CD4-positive, alpha-beta T cell treated with Interleukin-6 at 100 ng/mL for 8 hours (primary cell): ENCODE measurements at places on chromosomes 5 and 9.

DNA sequence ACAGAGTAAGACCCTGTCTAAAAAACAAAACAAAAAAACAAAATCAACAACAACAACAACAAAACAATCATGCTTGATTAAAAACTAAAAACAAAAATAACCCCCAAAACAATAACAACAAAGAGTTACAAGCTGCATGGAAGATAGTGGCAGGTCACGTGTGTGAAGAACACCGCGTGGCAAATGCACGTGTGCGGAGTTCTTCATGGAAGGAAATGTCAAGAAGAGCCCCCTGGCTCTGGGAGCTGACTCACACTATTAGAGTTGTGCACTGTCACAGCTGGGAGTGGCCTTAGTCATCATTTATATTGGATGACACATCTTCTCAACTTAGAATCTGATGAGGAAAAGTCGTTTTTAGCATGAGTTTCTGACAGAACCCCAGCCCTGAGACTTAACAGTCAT, 110.5 kb downstream of the JMY start:
- no peak for DNase-seq

DNA sequence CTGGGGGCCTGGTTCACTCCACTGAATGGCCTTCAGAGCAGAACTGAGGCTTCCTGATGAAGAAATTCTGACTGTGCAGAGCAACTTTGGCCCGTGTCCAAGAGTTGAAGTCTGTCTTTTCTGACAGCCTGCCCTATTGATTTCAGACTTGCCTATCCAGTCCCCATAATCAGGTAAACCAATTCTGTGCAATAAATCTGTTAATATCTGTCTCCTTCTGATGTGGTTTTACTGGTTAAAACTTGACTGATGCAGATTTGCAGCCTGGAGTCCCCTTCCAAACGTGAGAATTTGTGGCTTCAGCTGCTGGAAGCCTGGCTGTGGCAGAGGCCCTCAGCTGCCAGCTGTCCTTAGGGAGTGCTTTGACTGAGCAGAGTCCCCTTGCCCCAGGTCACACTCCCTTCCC, 283.9 kb upstream of the ANKRD55 start:
- peak; percentile 30 for DNase-seq

GRCh38 chr9:82781921-82782392, 281.0 kb downstream of the RASEF start:
- DNase-seq, result no peak

- peak; percentile 38 for DNase-seq
Observed at GRCh38 chr5:74865804-74866595, at the start of gene FAM169A. TSS of gene FAM169A (minus strand) at chr5:74866387. CDS start at chr5:74841676, 24,711 bp downstream.

DNA sequence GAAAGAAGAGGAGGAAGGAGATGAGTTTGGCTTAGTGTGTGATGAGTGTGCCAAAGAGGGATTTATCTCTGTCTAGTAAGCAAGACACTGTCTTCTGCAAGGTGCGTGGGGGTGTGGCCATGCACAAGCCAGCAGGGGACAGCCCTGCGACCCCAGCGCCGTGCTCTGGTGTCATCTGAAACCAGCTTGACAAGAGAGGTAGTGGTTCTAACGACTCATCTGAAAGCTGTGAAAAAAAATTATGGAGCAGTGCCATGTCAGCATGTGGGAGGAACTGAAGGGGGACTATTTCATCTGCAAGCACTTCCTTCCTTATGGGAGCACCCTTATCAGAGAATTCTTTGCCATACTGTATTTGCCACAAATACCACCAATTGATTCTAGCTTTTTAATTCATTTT, 398.6 kb downstream of the PSAT1 start:
- no peak for DNase-seq

DNA sequence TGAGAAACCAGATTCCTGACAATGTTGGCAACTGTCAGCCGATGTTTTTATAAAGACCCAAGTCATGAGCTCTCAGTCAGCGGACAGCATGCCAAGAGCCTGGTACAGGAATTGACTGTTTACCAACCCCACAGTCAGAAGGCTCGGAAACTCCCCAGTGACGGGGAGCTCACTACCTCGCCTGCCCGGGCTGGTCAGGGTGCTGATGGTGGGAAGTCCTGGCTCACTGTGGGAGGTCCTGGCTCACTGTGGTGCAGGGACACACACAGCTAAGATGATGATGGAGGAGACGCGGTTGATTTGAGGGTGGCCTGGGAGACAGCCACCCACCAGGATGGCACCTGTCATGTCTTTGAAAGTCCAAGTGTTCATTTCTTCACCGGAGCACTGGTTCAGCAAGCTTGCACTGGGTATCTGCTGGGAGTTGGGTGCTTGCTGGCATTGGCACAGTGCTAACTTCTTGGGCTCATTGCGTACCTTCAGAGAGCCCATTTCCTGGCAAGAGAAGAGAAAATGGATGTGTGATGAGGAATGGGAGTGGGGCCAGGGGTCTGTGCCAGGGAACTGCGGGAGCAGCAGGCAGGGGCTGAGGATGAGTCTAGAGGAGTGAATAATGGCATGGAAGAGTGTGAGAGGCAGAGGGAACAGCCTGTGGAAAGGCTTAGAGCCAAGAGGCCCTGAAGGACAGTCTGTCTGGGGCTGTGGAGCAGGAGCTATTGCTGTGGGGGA, 15.3 kb downstream of the ASS1 start:
- DNase-seq, result no peak

GRCh38 chr9:124133727-124134126, 122.2 kb downstream of the LHX2 start:
- DNase-seq, result no peak

DNA sequence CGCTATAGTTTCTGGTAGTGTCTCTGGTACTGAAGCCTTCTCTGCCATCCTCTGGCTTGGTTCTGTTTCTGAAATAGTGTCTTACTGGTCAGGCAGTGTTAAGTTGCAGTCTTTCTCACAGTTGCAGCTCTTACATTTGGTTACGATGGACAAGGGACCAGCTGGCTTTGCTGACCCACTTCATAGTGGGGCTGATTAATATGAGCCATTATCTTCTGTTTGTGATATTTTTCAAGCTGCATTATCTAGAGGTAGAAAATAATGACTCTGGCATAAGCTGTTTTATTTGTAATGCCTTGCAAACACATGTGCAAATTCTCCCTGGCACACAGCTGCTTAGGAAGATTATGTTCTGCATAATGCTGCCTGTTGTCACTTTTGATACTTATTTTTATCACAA, 199.1 kb downstream of the KDM4C start:
- no peak for DNase-seq

GRCh38 chr5:171625646-171626045, 160.0 kb upstream of the SMIM23 start:
- no peak for DNase-seq

DNA sequence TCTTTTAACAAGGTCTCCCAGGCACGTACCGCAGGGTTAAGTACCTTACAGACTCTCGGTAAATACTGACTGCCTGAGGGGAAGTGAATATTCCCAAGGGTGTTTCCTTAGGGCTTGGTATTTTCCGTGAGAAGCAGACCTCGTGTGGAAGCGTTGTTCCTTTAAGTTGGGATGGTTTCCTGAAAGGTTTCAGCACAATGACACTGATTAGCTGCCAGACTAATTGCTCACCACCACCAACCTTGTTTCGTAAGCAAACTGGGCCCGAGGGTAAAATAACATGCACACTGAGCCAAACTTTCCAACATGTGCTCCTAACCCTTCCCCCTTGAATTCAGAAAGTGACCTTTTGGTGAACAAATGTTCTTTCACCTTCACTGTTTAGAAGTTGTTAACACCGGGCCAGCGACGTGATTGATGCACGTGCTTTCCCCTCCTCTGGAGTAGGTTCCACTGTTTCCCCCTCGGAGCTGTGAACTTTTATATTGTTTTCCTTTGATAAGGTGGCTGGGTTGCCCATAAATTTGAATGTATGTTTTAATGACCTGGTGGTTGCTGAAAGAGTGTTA, 128.1 kb upstream of the RPS23 start:
- no peak for DNase-seq

- no peak for DNase-seq
Observed at GRCh38 chr5:68054638-68055037, 160.9 kb upstream of the PIK3R1 start.

DNA sequence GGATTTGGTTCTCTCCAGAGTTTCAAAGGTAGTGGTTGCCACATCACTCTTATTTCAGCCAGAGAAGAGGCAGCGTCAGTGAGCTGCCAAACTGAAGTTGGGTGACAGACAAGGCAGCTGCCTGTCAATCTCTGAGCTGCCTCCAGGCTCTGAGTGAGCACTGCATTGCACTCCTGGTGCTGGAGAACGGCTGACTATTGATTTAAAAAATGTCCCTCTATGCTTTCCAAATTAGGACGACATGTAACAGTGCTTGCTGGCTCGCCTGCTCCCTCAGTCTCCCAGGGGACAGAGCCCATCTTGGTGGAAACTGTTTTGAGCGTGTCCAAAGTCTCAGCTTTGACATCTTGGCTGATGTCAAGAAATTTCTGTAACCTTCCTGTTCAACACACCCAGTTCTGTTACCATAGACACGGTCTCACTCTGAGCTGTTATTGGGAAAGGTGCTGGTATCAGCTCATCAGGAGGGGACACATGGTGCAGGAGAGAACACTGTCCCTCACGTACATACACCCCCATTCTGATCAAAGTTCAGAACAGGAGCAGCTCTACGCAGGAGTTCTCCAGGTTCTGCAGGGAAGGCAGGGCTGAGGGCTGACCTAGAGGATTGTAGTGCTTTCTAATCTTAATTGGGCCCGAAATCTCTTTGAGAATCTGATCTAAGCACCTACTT, 15.7 kb downstream of the PCDH12 start:
- no peak for DNase-seq

- no peak for DNase-seq
Observed at GRCh38 chr9:92122061-92122460, 6.8 kb upstream of the SPTLC1 start.

- DNase-seq, result no peak
Observed at GRCh38 chr9:11928871-11929321, 764.3 kb upstream of the TYRP1 start.

DNA sequence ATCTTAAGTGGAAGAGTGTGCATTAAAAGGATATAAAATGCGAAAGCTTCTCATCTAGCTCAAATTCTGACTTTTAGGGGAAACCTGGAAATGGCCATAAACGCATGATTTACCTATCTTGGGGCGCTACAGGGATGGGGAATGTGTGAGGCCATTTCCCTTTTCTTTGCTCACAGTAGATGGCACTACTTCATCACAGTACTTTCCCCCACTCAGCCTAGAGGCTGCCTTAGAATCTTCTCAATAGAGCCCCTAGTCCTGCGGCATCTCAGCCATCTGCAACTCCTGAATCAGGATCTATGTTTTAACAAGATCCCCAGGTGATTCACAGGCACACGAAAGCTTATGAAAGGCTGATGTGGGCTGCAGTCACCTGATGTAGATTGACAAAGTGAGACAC, 110.8 kb downstream of the LHFPL2 start:
- DNase-seq, result no peak

GRCh38 chr9:113947941-113948340, 71.8 kb downstream of the ZNF618 start:
- DNase-seq, result no peak

GRCh38 chr9:125387861-125388524, 126.4 kb downstream of the GAPVD1 start:
- DNase-seq, result no peak

DNA sequence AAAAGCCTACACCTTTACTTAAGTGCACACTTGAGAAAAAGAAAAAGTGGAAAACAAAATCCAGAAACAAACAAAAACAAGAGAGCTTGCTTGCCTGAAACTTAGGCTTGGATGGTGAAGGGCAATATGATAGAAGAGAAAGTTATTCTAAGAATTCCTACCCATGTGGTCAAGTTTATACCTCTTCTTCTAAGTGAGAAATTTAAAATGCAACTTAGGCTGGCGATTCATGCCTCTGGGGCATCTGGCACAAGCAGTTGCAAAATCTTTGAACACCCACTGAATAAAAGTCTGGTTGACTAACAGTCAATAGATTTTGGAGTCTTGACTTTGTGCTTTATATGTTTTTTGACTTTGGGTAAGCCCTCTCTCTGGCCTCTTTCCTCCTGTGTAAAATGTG, 239.6 kb downstream of the KDM4C start:
- no peak for DNase-seq

DNA sequence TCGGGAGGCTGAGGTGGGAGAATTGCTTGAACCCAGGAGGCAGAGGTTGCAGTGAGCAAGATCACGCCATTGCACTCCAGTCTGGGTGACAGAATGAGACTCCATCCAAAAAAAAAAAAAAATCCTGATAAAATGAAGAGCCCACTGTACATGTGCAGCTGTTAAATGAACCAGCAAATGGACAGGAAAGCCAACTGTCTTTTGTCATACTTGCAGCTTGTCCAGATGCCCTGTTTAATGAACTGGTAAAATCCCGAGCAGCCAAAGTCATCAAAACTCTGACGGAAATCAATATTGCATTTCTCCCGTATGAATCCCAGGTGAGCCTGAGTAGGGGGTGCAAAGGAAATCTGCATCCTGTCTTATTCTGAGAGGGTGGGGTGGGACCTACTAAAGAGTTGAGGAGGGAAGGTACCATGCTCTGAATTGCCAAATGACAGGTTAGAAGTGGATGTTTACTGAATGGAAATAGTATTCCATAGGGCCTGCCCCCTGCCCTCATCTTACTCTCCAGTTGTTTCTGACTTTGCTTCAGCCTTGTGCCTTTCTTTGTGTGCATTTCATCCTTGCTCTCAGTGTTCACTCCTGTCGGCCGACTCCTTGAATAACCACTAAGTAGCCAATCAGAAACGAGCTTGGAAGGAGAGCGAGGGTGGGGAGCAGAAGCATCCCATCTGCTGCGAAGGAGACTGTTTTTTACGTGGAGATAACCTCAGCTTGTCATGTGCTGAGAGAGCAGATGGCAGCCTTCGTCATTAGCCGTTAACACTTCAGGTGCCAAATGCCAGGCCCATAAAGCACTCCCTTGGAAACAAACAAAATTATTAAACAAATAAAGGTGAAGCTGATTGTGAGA, 45.7 kb upstream of the CFAP157 start:
- DNase-seq, result no peak

- DNase-seq, result no peak
Observed at GRCh38 chr5:11212706-11213105, 451.7 kb upstream of the DAP start.

DNA sequence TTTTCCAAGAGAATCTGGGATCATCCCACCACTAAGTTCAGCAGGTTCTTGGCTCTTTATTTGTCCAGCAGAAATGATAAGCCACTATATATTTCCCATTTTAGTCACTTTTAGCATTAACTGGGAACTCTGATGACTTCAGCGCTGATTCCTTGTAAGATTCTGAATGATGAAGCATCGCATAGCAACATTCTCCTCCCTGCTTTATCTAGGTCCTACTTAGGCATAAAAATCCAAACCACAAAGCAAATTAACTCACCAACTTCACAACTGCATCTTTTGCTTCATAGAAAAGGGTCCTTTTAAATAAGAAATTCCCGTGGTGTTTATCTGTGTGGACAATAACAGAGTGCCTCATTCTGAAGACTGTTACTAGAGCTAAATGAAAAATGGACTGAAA, 203.9 kb downstream of the SAXO1 start:
- no peak for DNase-seq

- no peak for DNase-seq
Observed at GRCh38 chr9:124284940-124285441, 27.2 kb downstream of the NEK6 start.

GRCh38 chr5:55731848-55732247, 6.0 kb upstream of the DDX4 start:
- DNase-seq, result no peak

GRCh38 chr5:6803981-6804550, 90.8 kb downstream of the TENT4A start:
- DNase-seq, result no peak
